ENCODE measurements at places on chromosomes 4 and X. TPM values are rescaled to one million over a fixed set of nuclear protein-coding genes. Genes with fewer than 3 reads are reported as not detected.

Gene PAK3
- 0.27 TPM for total RNA-seq

Gene UCHL1
- total RNA-seq: 4.0 TPM

Gene ATP1B4
- total RNA-seq: not detected

Gene SSX1
- not detected for total RNA-seq

Gene BMPR1B
- not detected for total RNA-seq

Gene HTN3
- not detected for total RNA-seq

Gene RAB39B
- total RNA-seq: 13.4 TPM

Gene CXCL10
- 0.20 TPM for total RNA-seq

Gene GPM6B
- not detected for total RNA-seq

Gene KIF4A
- total RNA-seq: 38.0 TPM

Gene NOP14
- total RNA-seq: 77.1 TPM

Gene SLITRK2
- not detected for total RNA-seq

Gene MAGEC2
- total RNA-seq: not detected

Gene CCNB3
- total RNA-seq: 0.47 TPM

Gene SGCB
- total RNA-seq: 12.1 TPM

Gene PAGE2
- not detected for total RNA-seq

Gene AMOT
- total RNA-seq: 1.3 TPM

Gene TSPAN7
- total RNA-seq: 0.93 TPM

Gene DRD5
- total RNA-seq: not detected

Gene GPRASP3
- 3.1 TPM for total RNA-seq

Gene STARD8
- total RNA-seq: 0.27 TPM

Gene UGT8
- 0.12 TPM for total RNA-seq

Gene IL3RA
- total RNA-seq: 0.41 TPM

Gene PNCK
- total RNA-seq: 2.9 TPM

Gene C4orf50
- total RNA-seq: not detected

Gene PDCL2
- total RNA-seq: not detected

Gene PCDH10
- total RNA-seq: not detected

Gene SLC9B1
- total RNA-seq: 1.4 TPM

Gene MED14
- 71.3 TPM for total RNA-seq

Gene SHOX
- not detected for total RNA-seq

Gene IQSEC2
- 0.58 TPM for total RNA-seq

Gene STK32B
- total RNA-seq: not detected

Gene GYG2
- not detected for total RNA-seq

Gene SUPT20HL1
- total RNA-seq: not detected

All from activated naive CD4-positive, alpha-beta T cell treated with anti-CD3 and anti-CD28 coated beads, Interleukin-2, amount 50 U/mL, for 72 hours (primary cell).